K562 (cell line): ENCODE measurements at places on chromosomes 3 and 15.

- peak; percentile 69 for DNase-seq
Measured at GRCh38 chr3:152269831-152270734, 1.4 kb downstream of the MBNL1 start.

DNA sequence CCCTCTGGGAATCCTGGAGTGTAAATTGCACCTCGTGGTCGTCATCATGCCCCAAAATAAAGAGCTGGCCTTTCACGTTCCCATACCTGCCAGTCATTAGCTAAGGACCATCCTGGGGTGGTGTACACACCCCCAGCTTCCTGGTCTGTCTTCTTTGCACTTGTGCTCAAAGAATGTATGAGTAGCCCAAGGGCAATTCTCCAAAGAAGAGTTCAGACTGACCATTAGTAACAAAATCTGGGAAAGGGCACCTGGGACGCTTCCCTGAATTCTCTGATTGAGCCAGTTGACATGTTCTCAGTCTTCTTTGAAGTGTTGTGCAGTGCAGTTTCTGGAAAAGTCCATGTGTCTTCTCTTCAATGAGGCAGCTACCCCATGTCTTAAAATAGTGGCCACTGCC is 34.8 kb downstream of the FAM3D start:
- DNase-seq = no peak

DNA sequence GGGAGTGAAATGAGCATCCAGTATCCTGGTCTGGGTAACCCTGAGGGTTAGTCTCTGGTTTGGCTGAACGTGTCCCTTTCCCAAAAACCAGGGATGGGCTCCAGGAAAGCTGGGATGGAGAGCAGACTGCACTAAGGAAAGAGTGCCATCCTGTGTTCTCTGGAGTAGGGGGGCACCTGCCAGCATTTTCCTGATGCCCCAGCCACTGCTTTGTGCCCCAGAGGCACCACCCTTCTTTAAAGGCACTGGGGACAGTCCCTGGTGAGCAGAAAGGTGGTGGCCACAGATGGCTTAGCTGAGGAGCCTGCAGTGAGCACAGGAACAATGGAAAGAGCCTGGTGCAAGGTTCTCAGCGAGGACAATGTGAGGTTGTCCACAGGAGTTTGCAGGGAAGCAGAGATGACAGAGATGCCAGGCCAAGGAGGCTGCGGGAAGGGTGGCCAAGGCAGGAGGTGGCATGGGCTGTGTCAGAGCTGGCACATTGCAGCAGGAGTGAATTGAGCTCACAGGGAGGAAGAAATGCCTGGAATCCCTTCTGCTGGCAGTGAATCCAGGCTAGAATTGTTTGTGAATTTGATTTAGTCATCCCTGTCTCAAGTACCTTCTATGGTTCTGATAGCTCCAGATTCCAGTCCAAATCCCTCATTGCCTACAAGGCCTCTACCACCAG is 39.9 kb downstream of the AMOTL2 start:
- DNase-seq = no peak

DNA sequence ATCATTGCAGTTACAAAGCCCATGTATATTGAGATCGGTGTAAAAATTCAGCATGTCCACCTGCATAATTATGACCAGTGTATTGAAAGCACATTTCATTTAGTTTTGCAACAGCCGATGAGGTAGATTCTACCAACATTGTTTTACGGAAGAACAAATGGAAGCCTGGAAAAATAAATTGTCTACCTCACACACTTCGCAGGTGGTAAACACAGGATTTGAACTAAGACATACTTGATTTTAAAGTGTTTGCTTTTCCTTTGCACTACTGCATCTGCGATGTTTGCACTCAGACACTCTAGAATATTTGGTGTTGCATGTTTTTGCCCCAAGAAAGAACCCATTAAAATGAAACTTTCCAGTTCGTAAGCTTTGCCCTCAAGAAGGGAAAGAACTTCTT is 148.4 kb downstream of the PGPEP1L start:
- no peak for DNase-seq

DNA sequence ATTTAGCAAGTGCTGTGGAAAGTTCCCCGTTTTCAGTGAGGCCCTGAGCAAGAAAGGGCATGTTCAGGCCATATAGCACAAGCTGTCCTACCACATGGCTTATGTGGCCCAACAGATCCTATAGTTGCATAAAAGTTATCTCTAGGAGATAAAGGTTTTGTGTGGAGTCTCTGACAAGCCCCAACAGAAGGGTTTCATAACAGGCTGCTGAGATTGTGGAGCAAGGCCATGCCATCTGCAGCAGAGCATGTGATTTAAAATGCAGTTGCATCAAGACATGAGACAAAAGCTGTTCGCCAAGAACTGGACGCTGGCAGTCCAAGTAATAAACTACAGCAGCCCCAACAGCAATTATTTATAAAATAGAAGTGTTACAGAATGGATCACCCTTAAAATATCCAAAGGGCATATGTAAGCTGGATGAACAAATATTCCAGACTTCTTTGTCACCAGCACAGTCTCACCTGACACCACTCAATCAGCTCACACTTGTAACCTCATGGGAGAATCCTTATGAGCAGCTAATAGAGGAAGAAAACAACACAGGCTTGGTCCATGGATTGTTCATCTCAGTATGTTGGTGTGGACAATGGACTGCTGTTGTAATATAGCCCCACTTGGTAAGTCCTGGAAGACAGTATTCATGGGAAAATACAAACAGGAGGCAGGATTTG is 14.4 kb upstream of the CLDN1 start:
- no peak for DNase-seq

DNA sequence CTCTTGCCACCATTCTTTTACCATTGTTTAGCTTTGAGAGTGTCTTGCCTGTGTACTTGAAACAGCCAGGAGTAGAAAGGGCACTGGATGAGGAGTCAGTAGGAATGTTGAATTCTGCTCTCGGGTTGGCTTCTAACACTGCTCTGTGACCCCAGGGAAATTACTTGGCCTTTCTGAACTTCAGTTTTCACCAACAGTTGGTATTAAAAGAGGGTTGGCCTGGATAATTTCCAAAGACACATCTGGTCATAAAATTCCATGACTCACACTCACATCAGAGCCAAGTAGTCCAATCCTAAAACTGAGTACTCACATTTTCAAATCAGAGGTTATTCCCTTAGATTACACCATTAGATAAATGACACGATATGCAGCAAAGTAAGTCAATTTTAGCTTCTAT is 141.6 kb downstream of the ECT2 start:
- no peak for DNase-seq

- DNase-seq = no peak
Measured at GRCh38 chr15:94177112-94177511, 54.2 kb upstream of the MCTP2 start.

DNA sequence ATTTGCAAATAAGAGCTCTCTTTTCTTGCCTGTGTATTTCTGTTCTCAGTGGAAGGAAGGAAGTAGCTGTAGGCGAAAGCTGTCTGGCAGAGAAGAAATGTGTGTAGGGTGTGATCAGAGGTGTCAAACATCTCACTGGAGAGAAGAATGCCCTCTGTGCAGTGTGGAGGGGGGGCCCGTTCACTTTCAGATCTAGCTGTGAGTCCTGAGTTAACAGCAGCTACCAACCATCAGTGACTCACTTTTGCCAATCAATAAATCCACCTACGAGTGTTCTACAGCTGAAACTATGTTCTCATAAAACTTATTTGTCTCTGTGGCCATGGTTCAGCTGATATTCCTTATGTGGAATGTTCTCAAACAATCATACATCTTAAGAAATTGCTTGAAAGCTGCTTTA is 103.7 kb downstream of the FRMD4B start:
- DNase-seq = no peak

- DNase-seq = no peak
Measured at GRCh38 chr3:142624341-142625152, 28.4 kb downstream of the PLS1 start.

DNA sequence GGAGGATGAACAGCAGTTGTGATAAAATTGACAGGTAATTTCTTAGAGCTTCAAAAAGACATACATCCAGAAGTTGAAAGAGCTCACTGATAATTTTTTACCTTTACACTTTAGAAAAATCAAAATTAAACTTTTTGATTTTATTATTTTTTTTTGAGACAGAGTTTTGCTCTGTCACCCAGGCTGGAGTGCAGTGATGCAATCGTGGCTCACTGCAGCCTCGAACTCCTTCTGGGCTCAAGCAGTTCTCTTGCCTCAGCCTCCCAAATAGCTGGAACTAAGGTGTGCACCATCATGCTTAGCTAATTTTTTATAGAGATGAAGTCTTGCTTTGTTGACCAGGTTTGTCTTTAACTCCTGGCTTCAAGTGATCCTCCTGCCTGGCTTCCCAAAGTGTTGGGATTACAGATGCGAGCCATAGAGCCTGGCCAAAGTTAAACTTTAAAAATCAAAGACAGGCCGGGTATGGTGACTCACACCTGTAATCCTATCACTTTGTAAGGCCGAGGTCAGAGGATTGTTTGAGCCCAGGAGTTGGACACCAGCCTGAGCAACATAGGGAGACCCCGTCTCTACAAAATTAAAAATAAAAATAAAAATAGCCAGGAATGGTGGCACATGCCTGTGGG is 21.7 kb downstream of the PLA2G4F start:
- DNase-seq = no peak

DNA sequence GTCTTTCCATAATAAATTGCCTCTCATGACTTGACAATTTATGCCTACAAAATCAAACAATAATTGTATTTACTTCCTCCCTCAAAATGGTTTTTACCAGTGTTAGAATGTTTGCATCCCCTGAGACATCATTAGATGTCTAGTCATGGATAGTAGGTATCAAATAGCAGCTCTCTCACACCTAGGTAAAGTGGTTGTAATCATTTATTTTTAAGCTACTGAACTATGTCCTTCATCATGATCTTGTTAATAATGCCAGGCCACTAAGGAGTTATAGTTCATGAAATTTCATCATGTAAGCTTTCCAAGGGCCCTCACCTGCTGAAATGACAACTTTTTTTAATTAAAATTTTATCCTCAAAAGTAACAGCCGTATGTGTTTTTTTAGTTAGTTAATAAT is 134.1 kb downstream of the ARPP21 start:
- DNase-seq = no peak

DNA sequence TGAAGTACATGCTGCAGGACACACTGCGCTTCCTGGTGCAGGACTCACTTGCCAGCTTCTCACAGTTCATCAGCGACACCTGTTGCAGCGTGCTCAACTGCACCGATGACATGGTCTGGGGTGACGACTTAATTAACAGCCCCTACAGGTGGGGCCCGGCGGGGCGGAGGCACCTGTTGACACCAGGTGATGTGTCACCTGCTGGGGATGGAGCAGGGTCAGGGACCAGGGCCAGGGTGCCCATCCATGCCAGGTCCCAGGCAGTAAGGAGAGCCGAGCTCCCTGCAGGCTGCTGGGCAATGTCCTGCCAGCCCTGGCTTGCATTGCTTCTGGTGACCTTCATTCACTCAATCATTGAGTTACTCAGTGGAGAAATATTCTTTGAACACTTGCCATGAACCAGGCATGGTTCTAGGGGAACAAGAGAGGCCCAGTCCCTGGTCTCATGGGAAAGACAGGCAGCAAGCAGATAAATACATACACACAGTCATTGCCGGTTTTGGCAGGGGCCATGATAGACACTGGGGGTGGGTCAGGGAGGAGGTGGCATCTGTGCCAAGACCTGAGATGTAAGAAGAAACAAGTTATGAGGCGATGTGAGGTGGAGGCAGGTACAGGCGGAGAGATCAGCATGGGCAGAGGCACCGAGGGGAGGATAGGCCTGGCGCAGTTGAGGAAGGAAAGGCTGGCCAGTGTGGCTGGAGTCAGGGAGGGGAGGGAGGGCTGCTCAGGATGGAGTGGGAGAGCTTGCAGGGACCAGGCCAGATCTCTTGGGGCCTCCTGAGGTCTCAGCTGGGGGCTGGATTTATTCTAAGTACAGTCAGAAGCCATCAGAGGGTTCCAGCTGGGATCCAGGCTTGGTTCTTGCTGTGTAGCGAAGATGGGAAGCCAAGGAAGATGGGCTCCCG is 30.8 kb downstream of the DNAH1 start:
- DNase-seq = no peak
